Smooth muscle cell of the coronary artery (primary cell): ENCODE measurements at places on chromosomes 5 and 9. TPM values are rescaled to one million over a fixed set of nuclear protein-coding genes. Genes with fewer than 3 reads are reported as not detected.

The SLC2A8 gene
- 4.9 and 5.9 TPM in 2 replicates for total RNA-seq

The UBE2QL1 gene
- total RNA-seq, result 0.08 and 0.12 TPM in 2 replicates

The PRRX2 gene
- 8.5 and 15.1 TPM in 2 replicates for total RNA-seq

The FOXD4L5 gene
- total RNA-seq, result 0.08 TPM in 1 of 2 replicates, not detected in the other

The RLN1 gene
- not detected in 2 replicates for total RNA-seq
